Stimulated activated CD8-positive, alpha-beta memory T cell treated with anti-CD3 and anti-CD28 coated beads, Interleukin-4, amount 100 ng/mL, for 1 hour (primary cell): ENCODE measurements at places on chromosomes 5 and 9.

GRCh38 chr5:156687514-156687913, 162.6 kb upstream of the PPP1R2B start:
- DNase-seq = no peak

GRCh38 chr5:10018201-10019069, 231.3 kb downstream of the ATPSCKMT start:
- no peak for DNase-seq

DNA sequence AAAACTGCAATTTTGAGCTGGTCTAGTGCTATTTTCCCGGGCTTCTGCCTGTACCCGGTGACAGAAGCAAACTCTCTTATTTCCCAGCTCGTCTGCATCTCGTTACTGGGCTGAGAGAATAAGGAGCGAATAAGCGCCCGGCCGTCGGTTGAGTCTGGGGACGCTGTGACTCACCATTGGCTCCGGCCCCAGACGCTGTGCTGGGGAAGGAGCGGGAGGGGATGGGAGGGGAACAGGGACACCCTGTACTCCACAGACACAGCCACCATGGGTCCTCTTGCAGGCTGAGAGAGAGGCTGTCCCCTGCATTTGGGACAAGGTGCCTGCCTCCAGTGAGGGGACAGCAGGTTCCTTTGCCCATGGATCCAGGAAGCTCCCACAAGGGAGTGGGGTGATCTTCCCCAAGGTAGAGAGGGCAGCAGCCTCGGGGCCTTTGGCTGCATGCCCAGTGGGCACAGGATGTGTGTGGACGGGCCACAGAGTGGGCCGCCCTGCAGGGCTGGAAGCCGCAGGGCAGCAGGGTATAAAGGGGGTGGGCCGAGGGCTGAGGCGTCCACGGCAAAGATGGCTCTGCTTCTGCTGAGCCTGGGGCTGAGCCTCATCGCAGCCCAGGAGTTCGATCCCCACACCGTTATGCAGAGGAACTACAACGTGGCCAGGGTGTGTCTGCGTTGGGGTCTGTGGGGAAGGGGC, at the start of gene LCN9:
LCN9 (plus strand) TSS at position 552 of the 693 bp plus-strand sequence; CDS start at position 565, 13 bp downstream.
- no peak for DNase-seq

DNA sequence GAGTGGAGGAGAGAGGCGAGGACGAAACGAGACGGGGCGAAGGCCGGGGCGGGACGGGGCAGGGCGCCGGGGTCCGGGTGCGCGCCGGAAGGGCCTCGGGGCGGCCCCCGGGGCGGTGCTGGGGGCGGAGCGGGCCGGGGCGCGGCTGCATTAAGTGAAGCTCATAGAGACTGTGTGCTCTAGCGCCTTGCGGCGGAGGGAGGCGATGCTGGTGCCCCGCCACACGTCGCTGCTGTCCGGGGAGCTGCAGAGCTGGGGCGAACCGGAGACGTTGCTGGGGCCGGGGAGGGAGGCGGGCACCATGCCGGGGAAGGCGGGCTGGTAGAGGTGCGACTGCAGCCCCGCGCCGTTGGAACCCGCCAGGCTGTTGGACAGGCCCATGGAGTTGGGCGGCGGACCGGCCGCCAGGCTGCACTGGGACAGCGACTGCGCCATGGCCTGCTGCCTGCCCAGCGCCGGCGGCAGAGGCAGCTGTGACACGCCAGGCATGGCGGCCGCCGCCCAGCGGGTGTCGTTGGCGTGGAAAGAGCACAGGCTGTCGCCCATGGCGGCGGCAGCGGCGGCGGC, 8.3 kb downstream of the OTP start:
- no peak for DNase-seq

DNA sequence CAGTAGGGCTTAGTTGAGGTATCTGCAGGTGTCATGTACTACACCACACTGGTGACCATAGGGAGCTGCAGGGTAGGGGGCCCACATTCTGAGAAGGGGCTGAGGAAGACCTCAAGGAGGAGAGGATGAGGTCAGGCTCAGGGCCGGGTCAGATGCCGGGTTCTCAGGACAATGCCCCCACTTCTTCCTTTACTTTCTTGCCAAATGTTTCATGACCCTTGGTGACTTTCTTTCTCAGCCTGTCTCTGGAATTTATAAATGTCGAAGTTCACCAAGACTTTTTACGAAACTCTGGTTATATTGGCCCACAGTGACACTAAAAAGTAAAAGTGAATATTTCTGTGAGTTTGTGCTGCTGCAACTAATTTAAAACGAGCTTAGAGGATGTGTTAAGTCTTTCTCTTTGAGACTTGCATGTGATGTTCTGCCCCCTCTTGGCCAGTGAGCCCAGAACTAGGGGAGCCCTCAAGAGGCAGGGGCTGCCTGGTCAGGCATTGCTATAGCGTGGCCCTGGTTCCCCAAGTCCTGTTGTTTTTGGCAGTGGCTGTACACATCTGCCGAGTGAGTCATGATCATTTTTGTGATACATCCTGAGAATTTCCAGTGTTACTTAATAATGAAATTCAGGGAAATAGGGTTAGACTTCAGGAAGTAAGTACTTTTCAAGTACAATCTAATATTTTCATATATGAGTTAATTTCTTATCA, 11.2 kb downstream of the ACO1 start:
- DNase-seq = no peak

- no peak for DNase-seq
Measured at GRCh38 chr5:110884005-110884404, 145.2 kb downstream of the SLC25A46 start.

DNA sequence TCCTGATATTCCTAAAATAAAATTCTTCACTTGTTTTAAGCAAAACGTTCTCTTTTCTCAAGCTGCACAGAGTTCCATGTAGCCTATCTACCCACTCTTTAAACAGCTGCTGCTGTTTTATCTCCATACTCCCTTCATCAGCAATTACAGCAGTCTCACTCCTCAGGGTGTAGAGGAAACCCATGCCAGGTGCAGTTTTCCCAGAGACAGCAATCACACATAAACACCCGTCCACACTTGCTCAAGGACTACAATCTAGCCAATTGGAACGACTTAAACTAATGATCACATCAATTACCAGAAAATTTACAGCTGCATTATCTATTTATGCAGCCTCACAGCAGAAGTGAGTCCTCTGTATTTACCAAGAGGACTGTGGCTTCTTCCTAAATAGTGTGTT, 141.7 kb downstream of the HTR1A start:
- no peak for DNase-seq

DNA sequence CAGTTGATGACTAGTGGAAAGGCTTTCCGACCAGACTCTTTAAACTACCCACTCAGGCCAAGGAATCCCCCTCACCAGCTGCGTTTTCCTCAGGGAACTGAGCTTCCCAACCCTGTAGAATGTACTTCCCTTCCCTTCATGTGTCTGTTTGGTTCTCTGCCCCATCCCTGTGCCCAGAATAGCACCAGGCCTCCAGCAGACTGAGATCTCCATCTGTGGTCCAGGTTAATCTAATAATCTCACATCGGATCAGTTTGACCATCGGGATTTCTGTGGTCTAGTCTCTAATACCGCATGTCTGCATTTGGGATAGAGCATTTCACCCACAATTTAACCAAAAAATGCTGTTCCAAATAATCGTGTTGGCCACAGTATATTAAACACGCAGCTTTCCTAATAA, 237.2 kb downstream of the ROR2 start:
- DNase-seq = no peak

DNA sequence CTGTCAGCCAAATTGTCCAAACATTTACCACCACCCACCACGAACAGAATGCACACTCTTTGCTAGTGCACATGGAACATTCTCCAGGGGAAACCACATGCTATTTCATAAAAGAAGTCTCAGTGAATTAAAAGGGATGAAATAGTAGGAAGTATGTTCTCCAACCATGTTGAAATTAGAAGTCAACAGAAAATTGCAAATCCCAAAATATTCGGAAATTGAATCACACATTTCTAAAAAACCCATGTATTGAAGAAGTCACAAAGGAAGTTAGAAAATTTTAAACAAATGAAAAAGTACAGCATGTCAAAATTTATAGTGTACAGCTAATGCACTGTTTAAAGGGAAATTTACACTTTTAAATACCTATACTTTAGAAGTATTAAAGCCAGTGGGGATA, 50.8 kb downstream of the TGFBR1 start:
- no peak for DNase-seq

GRCh38 chr5:34674187-34674586, 18.1 kb downstream of the RAI14 start:
- no peak for DNase-seq

DNA sequence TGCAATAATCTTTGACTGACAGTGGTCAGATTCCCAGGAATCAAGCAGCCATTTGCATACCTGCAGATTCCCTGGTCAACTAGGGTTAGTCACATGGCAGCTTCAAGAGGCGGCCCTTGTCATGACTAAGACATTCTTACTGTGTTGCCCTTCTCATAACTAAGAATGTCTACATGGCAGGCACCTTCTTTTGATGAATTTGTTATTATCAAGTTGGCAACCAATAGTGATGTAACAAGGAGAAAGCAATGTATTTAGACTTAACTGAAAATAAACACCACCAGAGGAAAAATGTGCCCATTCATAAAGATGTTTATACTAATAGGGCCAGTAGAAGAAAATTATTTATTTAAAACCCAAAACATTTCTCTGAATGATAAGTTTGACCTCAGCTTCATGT, 215.6 kb downstream of the TLE1 start:
- DNase-seq = no peak

DNA sequence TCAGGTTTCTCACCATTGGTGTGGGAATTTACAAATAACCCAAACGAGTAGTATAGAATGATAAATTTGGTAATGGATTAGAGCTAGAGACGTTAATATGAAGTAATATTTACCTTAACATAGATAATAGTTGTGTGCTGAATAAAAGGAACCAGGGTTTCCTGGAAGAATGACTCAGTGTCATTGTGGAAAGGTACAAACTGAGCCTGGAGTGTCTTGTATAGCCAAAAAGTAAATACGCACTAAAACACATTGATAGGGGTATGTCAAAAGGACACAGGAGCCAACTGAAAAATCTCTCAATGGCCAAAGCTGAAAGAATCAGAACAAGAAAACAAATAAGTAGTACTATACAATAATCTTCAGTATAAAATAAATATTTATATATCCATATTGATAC, 363.5 kb downstream of the SLCO4C1 start:
- no peak for DNase-seq

- DNase-seq = no peak
Measured at GRCh38 chr5:135116160-135116561, 82.1 kb upstream of the PITX1 start.

GRCh38 chr5:32531885-32532520, 53.4 kb upstream of the SUB1 start:
- no peak for DNase-seq

DNA sequence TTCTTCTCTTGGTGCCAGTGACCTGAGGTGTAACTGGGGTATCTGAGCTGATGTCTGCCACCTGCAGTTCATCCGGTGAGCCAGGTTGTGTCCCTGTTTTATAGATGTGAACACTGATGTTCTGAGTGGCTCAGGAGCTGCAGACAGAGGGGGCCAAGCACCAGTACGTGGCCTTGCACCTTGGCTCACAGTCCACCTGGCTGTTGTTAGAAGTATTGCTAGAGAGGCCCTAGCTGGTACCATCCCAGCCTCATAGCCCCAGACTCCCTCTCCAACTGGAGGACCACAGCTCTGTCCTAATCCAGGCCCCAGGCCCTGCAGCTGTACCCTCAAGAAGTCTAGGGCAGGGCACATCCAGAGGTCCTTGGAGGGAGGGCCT, 16.2 kb downstream of the PHF2 start:
- DNase-seq = no peak

DNA sequence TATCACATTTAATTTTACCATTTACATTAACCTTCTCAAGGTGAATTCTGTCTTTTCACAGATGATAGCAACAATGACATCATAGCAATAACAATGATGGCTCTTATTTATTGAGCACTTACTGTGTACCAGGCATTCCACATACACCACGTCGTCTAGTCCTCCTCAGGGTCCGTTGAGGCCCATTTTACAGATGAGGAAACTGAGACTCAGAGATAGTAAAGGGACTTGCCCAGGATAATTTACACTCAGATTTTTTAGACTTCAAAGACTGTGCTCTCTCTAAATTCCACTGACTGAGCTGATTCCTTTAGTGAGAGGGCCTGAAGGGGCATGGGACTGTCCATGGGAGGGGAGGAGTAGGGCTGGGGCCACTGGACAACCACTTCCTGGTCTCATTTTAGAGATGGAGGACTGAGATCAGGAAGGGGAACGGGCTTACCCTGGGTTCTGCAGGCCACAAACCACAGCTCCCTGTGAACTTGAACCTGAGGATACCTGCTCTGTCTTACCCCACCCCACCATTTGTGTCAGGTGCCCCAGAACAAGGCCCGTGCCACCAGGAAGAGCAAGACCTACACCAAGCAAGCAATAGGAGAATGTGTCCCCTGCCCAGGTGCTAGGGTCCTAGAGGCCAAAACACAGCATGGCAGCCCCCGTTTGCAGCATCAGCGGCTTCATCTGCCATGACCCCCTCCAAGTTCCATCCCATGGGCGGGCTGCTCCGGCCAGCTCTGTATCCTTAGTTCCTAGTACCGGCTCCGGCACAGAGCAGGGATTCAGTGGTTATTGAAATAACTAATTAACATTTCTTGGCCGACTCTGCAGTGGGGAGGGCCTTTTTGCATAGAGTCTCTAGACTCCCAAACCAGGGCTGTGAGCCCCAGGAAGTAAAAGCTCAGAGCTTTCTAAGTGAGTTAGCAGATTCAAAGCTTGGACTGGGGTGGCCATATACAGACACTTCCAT, 96.6 kb downstream of the RGS3 start:
- no peak for DNase-seq

GRCh38 chr9:31355965-31356364, 1028.5 kb upstream of the ACO1 start:
- no peak for DNase-seq

- no peak for DNase-seq
Measured at GRCh38 chr5:5306696-5307095, 115.8 kb upstream of the ICE1 start.

- DNase-seq = no peak
Measured at GRCh38 chr5:82821846-82822633, 255.2 kb downstream of the TMEM167A start.

- no peak for DNase-seq
Measured at GRCh38 chr5:149256451-149256850, 15.2 kb upstream of the AFAP1L1 start.

DNA sequence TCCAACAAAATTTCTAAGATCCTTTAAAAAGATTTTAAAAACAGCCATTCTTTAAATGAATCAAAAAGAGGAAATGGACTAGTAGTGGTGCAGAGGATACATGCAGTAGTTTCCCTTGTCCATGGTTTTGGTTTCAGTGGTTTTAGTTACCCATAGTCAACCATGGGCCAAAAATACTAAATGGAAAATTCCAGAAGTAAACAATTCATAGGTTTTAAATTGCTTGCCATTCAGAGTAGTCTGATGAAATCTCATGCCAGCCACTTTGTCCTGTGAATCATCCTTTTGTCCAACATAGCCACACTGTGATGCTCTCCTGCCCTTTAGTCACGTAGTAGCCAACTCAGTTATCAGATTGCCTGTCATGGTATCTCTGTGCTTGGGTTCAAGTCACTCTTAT, 286.1 kb downstream of the ANXA1 start:
- no peak for DNase-seq

DNA sequence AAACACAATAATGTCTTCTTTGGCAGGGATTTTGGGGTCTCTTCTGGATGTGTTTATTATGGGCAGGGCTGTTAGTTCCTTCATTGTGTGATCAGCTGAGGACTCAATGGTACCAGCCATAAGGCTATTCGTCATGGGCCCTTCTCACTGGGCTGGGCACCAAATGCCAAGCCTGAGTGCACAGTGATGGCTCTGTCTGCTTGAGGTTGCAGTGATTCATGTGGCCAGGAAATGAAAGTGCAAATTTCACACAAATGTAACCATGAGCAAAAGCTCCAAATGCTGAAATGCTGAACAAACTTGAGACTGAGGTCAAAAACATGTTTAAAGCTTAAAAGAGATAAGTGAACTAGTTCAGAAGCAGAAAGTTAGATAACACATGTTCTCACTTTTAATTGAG, 191.0 kb downstream of the TARS1 start:
- DNase-seq = no peak
